ENCODE measurements at places on chromosomes 7 and 10.

- DNase-seq = no peak
Measured at GRCh38 chr10:152915-153314, 17.7 kb downstream of the ZMYND11 start.

- peak; percentile 10 for DNase-seq
Measured at GRCh38 chr10:43260117-43260761, 6.6 kb downstream of the RASGEF1A start.

- DNase-seq = no peak
Measured at GRCh38 chr7:845091-845490, 12.8 kb downstream of the SUN1 start.

DNA sequence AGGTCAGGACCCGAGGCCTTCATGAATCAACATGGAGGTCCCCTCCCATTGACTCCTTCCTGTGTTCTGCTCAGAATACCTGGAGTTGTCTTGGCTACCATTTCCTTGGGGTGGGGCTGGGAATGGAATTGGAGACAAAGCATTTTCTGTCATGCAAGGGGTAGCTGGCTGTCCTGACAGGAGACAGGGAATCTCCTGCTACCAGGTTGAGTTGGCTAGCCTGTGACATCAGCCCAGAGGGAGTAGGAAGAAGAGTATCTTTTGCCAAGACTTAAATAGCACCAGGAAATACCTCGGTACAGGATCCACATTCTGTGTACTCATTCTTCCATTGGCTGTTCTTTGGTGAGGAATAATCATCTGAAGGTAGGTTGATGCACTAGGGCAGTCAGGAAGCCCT is 4.9 kb downstream of the ZDHHC16 start:
- DNase-seq = no peak

GRCh38 chr10:19888061-19888660 is 71.9 kb downstream of the PLXDC2 start:
- DNase-seq = no peak

DNA sequence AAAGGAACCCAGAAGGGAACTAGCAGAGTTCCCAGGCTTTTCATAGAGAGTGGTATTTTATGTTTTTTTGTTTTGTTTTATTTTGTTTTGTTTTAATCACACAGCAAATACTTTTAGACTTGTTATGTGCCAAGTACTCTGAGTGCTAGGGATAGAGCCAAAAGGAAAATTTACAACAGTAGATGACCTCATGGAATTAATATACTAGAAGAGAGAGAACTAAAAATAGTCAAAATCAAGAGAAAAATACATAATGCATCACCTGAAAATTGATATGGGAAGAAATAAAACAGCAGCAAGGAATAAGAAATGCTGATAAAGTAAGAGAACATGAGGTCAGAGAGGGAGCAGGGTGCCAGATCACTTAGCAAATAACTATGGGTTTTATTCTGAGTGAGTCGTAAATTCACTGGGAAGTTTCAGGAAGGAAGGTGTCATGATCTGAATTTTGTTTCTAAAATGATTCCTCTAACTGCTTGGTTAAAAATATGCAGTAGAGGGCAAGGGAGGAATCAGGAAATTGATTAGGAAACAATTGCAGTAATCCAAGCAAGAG is 351.0 kb downstream of the ANKRD7 start:
- no peak for DNase-seq

DNA sequence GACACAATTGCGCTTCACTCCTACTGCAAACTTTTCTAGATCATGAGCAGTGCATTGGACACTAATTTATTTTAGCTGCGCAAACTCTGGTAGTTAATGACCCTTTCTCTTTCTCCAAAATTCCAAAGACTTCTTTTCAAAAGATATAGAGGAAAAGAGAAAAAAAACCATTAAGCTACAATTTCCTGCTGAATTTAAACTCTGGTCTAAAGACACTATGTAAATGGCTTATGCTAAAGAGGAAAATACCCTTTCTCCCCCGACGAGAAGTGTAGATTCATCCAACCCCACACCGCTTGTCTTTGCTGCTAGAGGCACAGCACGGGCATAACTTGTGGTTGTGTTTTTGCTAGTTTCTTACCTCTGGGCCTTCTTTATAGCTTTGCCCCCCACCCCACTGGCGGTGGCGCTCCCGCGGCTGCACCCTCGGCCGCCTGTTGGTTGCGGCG is 84.1 kb downstream of the SNX10 start:
- no peak for DNase-seq

DNA sequence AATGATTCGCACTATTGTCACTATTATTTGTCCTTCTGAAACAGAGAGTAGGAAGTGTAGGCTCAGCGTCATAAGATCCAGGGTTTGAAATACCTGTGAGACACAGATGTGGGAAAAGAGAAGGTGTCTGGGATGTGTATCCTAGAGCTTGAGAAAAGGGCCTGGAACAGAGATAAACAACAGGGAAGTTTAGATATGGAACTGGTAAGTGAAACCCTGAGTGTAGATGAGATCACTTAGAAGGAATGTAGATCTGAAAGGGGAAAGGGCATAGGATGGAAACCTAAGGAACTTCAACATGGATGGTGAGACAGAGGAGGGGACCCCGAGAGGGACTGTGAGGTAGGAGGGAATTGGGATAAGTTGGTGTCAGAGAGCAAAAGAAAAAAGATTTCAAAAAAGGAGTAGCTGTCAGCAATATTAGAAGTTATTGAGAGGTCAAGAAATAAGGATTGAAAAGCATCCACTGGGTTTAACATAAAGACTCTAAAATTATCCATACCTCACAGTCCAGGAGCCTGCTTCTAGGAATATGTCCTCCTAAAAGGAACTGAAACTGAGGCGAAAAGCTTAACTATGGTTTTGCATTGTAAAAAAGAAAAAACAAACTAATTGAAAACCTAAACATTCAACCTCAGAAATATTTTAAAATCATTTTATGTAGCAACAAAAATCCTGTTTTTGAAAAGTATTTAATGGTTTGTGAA is 119.2 kb upstream of the NPVF start:
- DNase-seq = no peak

- DNase-seq = no peak
Measured at GRCh38 chr7:29457565-29458011, 106.0 kb upstream of the PRR15 start.

DNA sequence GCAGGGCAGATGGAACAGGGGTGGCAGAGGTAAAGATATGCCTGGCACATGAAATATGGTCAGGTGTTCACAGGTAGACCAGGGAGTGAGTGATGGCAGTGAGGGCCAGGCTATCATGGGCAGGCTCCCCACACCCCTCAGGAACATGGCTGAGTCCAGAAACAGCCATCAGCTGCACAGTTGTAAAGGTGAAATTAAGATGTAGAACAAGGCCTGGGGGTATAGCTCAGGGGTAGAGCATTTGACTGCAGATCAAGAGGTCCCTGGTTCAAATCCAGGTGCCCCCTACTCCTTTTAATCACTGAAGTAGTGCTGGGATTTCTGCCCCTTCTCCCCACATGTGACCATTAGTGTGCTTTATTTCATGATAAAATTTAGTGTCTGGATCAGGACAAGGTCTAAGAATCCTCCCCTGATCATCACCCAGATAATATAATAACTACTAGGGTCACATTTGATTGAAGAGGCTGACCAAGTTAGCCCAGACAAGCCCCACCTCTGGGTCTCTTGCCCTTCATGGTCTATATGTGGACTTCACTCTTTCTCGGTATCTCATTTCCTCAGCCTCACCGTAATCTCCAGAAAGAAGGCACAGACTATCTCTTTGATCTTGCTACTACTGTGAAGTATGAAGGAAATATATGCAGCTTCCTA is 69.0 kb downstream of the ZNF783 start:
- no peak for DNase-seq

DNA sequence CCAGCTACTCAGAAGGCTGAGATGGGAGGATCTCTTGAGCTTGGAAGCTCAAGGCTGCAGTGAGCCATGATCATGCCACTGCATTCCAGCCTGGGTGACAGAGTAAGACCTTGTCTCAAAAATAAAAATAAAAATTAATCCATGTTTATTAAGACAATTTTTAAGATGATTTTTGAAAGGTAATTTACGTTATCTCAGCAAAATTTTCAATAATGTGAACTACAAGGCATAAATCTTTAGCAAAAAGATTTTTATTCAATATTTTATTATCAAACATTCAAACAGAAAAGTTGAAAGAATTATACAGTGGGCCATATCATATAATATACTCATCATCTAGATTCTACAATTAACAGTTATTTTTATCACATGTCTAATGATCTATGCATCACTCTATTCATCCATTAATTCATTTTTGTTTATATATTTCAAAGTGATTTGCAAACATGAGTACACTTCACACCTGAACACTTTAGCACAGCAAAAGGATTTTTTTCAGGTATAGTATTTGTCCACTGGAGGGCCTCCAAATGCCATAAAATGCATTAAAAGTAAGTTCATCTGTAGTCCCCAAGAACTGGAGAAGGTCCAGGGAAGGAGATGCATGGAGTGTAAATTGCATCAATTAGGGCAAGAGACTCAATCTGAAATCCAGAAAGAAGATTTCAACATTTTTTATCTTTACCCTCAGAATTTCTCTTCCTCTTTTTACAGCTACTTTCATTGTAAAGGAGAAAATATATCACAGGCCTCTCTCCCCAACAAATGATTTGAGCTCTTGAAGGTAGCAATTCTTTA is 38.6 kb upstream of the RSBN1L start:
- peak; percentile 65 for DNase-seq

GRCh38 chr10:113362645-113363091 is 190.2 kb upstream of the HABP2 start:
- DNase-seq = no peak

- DNase-seq = no peak
Measured at GRCh38 chr7:5607951-5608656, 173.4 kb downstream of the RNF216 start.

GRCh38 chr7:104150470-104150869 is 57.3 kb downstream of the ORC5 start:
- DNase-seq = no peak

GRCh38 chr10:62584731-62585130 is 210.6 kb downstream of the ZNF365 start:
- DNase-seq = no peak

GRCh38 chr10:110137142-110137545 is 70.3 kb upstream of the MXI1 start:
- peak; percentile 78 for DNase-seq

DNA sequence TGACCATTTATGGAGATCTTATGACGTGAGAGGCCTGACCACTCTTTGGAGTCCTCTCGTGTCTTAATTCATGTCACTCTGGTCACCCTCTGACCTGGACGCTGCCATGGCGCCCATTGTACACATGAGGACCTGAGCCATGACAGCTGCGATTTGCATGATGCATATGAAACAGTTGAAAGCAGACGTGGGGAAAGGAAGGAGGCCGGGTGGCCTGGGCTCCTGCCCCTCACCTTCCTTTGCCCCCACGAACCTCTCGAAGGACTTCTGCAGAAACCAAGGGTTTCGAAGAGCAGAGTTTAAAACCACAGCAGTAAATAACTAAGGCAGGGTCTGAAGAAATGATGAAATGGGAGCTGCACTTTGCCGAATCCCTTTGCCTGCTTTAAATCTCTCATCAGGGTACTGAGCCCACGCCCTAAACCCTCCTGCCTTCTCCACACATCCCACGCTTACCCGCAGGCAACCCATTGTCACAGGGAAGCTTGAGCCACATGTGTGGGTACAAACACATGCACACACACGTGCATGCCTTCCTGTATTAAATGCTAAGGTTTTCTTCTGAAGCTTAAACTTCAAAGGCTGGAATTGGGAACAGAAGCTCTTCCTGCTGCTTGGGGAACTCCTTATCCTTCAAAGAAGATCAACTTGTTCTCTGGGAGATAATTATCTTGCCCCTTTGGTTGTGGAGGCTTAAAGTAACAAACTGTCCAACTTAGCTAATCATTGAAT is 11.7 kb upstream of the CALML3 start:
- no peak for DNase-seq

DNA sequence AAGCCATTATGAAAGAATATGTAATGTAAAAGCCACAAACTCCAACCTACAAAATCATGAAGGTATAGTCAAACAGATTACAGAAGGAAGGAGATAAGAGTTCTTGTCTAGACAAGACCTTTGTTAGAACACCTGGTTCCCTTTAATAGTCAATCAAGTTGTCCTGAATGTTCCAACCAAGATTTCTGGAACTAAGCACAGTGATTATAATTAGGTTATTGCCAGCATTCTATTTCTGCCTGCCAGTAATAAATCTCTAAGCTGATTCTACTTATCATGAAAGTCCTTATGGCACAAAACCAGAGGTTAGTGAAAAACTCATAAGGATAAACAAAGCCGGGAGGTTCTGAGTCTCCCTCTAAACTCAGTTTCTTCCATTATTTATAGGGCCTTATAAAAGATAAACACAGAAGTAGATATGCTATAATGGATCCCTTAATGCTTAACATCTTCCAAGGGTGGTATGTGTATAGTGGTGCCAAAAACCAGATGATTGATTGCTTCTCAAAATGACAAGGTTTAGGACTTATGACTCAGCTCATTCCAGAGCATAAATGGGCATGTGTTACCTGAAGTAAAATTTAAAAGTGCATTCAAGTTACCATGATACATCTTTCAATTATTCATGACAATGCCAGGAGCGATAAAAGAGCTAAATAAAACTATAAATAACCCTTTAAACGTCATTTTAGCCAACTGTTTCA is 237.2 kb downstream of the CSTF2T start:
- no peak for DNase-seq

DNA sequence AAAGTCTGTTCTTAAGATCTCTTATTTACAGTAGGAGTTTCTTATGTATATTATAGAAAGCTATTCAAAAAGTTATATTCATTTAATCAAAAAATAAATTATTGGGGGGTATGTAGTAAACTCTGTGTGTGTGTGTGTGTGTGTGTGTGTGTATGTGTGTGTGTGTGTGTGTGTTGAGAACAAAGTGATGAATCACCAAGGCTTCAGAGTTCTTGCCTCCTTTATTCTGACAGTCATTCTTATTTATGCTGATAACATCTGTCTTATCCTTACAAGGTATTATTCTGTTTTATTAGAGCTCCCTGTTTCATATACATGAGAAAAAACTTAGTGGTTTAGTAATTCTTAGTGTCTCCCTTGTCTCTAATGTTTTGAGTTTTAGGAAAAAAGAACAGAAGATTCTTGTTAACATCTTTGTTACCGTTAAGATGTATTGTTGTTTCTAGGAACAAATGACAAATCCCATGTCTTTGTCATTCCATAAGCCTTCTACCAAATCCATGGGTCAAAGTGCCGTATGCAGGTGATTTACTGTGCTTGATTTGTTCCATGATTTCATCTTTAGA is 424.0 kb downstream of the EXOC4 start:
- DNase-seq = no peak

DNA sequence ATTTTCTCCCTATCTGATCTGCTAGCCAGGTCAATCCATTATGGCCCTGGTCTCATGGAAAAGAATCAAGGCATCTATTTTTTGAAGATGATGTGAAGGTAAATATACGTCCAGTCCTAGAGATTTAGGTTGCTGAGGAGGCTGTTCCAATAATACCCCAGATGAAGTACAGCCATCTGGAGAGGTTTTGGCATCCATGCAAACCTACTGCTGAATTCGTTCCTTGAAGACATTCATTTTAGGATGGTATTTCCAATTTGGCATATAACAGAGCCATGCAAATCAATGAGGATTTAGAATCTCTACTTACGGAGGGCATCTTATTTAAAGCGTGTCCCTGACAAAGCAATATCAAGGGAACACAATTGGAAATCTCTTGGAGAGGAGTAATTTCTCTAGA is 465.5 kb downstream of the KCNMA1 start:
- no peak for DNase-seq

Data from CD4-positive, alpha-beta T cell treated with Interleukin-4 for 1 hour (primary cell).